Omental fat pad (tissue), 4 donors: ENCODE measurements at places on chromosomes 7 and 10.

DNA sequence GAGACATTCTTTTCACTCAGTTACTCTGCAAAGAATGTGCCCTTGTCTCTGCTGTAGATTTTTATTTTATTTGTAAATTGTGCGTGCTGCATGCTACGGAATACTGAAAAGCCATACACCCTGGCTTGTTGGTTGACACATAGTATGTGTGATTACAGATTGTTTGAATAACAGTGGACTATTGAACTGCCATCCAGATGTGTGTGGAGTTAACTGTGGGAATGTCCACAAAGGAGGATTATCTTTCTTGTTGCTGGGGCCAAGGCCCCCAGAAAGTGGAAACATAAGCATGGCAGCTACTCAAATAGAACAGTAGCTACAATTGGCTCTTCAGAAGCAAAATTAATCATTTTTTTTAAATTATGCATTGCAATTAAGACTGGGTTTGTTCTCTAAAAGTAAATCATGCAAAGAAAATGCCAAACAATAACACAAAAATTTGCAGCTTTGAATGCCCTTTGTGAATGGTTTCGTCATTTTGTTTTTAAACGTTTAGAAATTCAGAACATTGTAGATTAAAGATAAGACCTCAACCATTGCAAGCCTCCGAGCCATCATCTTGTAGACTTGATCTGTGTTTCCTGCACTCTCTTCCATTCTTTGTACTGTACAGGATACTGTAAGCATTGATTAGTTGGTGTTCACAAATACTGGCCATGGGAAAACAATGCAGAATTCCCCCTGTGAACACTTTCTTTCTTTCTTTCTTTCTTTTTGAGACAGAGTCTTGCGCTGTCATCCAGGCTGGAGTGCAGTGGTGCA is 210.3 kb upstream of the TCF7L2 start:
- no peak for DNase-seq

DNA sequence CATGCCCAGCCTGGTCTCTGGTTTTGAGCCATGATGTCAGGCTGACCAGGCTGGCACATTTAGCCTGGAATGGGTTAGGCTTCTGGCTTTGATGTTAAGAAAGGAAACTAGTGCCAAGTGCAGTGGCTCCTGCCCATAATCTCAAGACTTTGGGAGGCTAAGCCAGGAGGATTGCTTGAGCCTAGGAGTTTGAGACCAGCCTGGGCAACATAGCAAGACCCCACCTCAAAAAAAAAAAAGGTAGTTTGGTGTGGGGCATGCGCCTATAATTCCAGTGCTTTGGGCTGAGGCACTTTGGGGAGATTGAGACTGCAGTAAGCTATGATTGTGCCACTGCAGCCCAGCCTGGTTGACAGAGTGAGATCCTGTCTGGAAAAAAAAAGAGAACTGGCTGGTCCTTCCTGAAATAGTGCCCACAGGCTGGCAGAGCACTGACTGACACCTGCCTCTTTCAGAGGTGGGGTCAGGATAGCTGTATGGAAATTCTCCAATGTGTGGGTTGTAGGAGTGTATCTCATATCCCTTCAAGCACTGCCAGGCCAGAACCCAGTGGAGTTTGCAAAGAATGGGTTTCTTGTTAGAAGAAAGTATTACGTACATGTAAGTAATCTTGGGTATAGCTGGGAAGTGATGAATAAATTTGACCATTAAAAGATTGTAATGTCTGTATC is 61.3 kb downstream of the KAT6B start:
- no peak for DNase-seq

- no peak for DNase-seq
Measured at GRCh38 chr7:106598663-106599342, 62.2 kb downstream of the CCDC71L start.

DNA sequence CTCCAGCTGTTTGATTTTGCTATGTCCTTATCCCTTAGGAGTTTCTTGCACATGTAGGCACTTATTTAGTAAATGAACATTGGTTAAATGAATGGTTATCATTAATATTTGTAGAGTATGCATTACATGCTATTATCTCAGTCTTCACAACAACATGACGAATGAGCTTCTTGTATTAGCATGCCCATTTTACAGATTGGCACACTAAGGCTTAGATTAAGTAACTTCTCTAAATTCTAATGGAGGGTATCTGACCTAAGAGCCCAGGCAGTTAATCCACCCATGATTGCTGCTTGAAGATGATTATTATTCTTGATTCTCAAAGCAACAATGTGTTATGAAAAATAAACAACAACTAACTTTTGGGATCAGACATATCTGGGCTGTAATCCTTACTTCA is 32.7 kb downstream of the SP8 start:
- DNase-seq = no peak

DNA sequence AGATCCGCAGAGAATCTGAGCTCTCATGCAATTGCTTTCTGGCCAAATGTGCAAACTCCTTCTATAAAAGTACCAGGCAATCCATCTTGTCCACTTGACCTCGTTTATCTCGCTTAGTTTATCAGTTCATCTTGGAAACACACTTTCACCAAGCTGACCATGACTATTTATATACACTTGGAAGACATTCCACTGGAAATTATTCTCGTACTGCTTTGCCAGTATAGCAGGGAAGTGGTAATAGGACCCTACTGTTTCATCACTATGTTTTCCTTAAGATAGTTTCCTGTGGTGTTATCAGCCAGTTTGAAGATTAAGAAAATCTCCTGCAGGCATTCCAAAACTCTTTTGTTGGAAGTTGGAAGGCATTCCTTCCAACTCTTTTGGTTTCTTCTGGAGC is 115.3 kb upstream of the FAM171A1 start:
- no peak for DNase-seq

- DNase-seq = no peak
Measured at GRCh38 chr10:84329196-84329611, 815 bp downstream of the CCSER2 start.

DNA sequence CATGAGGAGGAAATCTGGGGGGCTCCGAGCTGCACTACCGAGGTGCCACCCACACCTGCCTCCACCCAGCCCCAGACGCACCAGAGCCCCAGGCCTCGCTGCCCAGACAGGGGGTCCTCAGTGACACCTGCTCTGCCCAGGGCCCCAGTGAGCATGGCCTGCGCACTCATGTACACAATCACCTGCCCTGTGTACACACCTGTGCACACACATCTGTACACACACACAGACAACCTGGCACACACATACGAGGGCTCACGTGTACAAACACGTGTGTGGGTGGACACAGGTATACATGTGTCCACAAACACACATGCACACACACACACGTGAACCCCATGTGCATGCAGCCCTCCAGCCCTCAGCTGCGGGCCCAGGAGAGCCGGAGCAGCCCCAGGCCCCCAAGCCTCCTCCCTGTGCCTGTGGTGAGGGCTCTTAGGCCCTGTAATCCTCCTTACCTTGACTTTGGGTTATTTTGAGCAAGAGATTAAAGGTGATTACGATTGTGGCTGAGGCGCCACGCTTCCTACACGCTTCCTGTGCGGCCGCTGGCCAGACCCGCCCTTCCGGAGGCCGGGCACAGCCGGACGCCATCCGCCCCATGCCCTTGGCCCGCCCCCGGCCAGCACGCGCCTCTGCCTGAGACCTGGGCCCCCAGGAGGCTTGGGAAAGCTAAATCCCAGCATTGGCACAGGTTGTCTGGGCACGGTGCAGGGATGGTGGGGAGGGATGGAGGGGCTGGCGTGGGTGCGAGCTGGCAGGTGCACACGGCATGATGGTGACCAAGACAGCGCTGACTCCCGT is 71.9 kb downstream of the ELFN1 start:
- DNase-seq = no peak

DNA sequence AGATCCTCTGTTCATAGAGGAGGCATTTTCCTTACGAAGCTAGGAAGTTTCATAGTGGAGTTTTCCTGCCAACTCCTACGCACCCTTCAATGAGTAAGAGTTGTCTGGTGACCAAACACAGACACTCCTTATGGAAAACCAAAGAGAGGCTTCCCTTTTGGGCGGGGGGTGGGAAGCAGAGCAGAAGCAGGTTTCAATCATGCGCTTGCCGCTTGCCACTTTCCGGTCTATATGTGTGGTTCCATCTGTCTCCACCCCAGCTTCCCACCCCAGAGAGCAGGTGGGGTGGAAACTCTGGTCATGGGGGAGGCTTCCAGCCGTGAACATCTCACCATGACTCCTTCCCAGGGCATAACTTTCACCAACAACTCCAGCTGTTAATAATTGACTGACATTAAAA is 68.8 kb upstream of the GRB10 start:
- no peak for DNase-seq

- DNase-seq = no peak
Measured at GRCh38 chr7:141178486-141179135, 104.7 kb downstream of the TMEM178B start.

DNA sequence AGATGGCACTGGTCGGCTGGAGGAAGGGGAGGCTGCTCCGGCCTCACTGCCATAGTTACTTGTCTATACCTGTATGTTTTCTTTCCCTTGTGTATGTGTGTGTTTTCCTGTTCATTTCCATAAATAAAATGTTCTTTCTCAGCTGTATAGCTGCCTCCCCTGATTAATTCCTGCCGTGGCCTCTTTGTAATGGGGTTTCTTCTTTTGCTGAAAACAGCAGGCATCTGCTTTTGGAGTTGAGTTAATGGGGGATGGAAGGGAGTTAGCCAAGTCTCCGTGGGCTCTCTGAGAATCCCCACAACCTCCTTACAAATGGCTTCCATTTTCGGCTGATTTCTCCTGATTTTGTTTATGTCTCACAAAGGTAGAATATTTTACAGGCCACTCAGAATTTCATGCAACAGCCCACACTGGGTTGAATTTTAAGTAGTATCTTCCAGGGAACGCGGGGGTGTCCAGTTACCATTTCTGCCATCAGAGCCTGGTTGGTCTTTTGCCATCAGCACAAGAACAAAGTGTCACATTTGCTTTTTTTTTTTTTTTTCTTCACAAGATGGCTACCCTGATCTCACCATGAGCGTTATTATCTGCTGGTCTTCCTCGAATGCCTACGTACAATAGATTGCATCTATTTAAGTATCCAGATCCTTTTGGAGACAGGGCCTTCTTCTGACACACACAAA is 88.1 kb upstream of the NRP1 start:
- DNase-seq = no peak

DNA sequence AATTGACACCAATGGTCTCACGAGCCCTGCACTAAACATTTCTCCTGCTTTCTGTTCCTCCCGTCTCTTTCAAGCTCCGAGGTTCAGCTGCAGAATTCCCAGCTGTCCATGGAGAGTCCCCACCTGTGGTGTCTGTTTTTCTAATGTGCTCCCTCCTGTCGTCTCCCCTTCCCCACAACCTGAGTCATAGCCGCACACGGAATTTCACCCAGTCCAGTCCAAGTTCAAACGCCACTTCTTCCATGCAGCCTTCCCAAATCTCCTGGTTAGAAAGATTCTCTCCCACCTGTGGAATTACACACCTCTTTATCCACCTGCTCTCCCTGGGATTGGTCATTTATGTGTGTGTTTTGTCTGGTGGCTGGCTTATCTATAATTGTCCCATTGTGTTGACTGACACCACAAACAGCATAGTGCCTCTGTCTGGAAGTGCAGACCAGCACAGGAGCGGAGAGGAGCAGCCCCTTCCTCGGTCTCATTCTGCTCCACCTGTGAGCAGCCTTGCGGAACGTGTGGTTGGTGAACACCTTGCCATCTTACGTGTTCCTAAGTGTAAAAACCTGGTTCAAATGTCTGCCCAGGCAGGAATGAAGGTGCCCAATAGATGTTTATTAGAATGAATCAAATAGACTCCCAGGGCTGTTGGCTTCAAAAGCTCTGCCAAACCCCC is 3.3 kb upstream of the DIP2C start:
- no peak for DNase-seq

GRCh38 chr10:95309958-95310357 is 19.2 kb upstream of the PDLIM1 start:
- DNase-seq = no peak

GRCh38 chr7:112283382-112283910 is 77.0 kb downstream of the ZNF277 start:
- no peak for DNase-seq

GRCh38 chr7:131869169-131869844 is 312.9 kb upstream of the PODXL start:
- DNase-seq = no peak

GRCh38 chr10:104574427-104574826 is 66.7 kb upstream of the SORCS3 start:
- no peak for DNase-seq

- DNase-seq = no peak
Measured at GRCh38 chr10:100510533-100511308, 8.9 kb downstream of the SEC31B start.

DNA sequence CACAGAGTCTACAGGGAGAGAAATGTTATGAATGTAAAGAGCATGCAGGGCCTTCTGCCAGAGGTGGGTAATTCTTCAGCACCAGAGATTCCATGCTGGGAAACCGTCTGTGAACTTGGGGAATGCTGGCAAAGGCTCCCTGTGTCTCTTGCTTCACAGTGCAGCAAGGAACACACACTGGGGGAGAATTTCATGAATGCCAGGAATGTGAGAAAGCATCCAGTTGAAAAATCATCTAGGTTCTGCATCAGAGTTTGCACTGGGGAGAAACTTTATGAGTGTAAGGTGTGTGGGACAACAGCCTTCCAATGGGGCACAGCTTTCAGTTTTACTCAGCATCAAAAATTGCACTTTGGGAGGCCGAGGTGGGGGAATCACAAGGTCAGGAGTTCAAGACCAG is 224.3 kb upstream of the IGFBP3 start:
- DNase-seq = peak; percentile 27

- DNase-seq = no peak
Measured at GRCh38 chr10:9390516-9390915, 1336.0 kb downstream of the GATA3 start.

- DNase-seq = no peak
Measured at GRCh38 chr10:81838950-81839349, 36.0 kb upstream of the NRG3 start.

DNA sequence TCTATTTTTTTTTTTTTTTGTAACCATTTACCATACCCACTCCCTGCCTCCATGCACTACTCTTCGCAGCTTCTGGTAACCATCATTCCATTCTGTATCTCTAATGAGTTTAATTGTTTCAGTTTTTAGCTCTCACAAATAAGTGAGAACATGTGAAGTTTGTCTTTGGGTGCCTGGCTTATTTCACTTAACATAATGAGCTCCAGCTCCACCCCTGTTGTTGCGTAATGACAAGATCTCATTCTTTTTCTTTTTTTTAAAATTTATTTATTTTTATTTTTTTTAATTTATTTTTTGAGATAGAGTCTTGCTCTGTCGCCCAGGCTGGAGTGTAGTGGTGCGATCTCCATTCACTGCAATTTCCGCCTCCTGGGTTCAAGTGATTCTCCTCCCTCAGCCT is 142.3 kb upstream of the PCLO start:
- DNase-seq = no peak

DNA sequence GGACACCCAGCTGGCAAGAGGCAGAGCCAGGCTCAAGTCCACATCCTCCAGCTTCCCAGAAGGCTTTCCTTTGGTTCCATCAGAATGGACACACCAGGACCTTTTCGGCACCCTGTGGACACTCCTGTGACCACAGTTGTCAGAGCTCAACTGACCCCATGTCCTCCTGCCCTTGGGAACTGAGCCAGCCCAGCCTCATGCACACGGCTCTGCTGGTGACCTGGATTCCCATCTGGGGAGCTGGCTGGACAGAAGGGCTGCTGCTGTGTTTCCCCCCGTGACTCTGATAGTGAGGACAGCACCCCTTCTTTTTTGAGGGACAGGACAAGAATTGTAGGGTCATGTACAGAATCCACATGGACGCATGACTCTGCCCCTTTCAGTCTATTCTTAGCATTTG is 289.2 kb downstream of the WDR37 start:
- DNase-seq = no peak

GRCh38 chr7:151756076-151756731 is 120.7 kb downstream of the PRKAG2 start:
- no peak for DNase-seq

- DNase-seq = no peak
Measured at GRCh38 chr7:99499371-99499720, 735 bp downstream of the ZNF394 start.
